ENCODE measurements at places on chromosomes 13 and 19.

DNA sequence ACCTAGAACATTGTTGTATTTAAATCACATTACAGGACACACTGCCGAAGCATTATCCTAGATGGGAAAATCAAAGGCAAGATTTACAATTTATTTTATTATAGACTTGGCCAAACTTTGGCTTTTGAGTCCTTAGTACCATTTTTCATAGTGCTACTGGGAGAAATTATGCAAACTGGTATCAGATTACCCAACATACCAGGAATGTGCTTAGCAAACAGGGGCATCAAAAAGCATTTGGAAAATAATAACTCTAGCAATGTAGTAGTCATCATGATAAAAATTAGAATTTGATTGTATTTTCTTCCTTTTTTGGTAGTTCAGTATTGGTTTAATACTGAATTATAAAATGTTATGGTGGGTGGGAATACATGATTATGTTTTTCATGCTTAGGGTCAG, 34.0 kb downstream of the GPC6 start:
- DNase-seq: no peak

GRCh38 chr13:51122868-51123566, 11.9 kb upstream of the C13orf42 start:
- no peak for DNase-seq

- DNase-seq: no peak
These were observed 64.8 kb upstream of the KCTD15 start for GRCh38 chr19:33731881-33732280.

DNA sequence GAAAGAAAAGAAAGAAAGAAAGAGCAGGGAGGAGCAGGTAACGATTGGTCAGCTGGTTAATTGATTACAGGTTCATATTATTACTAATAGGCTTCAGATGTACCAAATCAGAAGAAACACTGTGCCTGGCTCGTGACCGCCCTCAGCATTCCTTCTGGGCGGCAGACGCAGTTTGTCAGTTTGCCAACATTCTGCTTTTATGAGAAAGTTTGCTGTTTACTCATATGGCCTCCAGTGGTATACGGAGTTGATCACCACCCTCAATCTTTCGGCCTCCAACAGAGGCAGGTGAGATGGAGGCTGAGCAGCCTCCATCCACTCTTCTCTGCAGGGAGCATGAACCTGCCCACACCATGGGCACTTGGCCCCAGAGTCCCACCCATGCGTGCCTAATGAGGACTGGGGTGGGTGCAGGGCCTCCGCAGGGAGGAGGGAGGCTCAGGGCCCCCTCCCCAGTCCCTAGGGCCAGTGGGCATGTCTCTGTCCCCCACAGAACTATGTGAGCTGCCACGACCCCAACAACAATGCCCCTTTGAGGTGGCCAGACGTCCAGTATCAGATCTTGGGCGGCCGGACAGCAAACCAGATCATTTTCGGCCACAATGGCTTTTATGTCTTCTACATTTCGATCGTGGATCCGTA, 8.8 kb downstream of the PRR22 start:
- DNase-seq: no peak

GRCh38 chr13:94195715-94196114, 283.8 kb downstream of the DCT start:
- peak; percentile 95 for DNase-seq
